ENCODE measurements at places on chromosomes 1 and 21.
A peak's percentile ranks its signal among the peaks of the same experiment; 100 is the strongest.

GRCh38 chr1:225651376-225651871, 1.5 kb downstream of the ENAH start:
- DNase-seq: no peak

- peak; percentile 67 for DNase-seq
Observed at GRCh38 chr1:229227298-229227919, 43.5 kb upstream of the RAB4A start.

DNA sequence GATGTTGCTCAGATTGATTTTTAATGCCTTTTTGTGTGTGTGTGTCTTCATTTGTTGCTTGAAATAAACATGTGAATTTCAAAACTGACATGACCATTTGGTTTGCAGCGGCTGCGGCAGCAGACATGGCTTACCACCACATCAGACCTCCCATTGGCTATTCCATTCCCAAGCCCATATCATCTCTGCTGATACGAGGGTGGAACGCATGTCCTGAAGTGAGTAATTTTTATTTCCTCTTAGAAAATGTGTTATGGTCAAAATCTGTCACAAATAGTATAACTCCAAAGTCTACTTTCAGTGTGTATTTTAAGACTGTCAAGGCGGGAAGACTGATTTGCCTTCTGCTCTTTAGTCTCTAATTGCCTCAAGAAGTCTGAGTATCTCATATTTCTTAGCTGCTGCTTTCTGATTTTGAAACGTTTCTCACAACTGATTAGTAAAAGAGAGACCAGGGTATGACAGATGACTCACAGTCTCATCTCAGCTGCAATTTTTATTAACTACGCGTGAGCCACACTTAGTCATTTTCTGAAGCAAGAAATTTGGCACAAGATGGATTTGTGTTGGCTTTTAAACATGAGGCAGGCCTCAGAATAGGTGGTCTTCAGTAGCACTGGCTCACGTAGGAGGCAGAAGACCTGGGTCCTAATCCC, 49.0 kb downstream of the LRRC53 start:
- DNase-seq: no peak

- no peak for DNase-seq
Observed at GRCh38 chr1:110548381-110548780, 29.4 kb upstream of the KCNA10 start.

DNA sequence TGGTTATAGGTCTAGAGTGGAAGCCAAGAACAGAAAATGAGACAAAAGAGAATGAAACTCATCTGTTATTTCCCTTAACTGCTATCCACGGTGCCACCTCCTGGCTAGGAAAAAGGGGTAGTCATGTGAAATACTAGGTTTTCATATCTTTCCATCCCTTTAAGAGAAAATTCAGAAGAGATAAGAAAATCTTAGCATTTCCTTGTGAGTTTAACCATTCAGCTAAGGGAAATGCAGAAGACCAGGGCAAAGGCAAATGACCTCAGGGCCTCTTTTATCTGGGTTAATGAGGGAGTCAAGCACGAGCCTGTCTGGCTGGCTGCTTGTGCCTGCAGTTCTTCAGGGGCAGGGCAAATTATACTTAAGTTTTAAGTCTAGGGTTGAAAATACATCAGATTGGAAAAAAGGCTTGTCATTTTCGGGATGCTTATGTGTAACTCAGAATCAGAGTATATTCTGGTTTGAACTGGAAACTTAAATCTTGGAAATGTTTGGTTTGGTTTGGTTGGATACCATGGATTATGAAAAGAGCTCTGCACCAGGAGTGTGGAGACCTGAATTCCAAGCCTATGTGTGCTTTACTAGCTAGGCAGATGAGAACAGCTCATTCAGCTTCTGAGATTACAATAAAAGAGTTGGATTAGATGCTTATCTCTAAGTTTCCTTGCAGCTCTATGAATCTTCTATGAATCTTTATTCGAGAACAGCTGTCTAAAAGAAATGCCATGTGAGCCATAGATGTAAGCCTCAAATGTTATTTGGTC, 19.9 kb downstream of the NIBAN1 start:
- DNase-seq: no peak

GRCh38 chr1:71618191-71618590, 537.4 kb upstream of the ZRANB2 start:
- no peak for DNase-seq

- no peak for DNase-seq
Observed at GRCh38 chr1:46717654-46718053, 1.3 kb downstream of the EFCAB14 start.

DNA sequence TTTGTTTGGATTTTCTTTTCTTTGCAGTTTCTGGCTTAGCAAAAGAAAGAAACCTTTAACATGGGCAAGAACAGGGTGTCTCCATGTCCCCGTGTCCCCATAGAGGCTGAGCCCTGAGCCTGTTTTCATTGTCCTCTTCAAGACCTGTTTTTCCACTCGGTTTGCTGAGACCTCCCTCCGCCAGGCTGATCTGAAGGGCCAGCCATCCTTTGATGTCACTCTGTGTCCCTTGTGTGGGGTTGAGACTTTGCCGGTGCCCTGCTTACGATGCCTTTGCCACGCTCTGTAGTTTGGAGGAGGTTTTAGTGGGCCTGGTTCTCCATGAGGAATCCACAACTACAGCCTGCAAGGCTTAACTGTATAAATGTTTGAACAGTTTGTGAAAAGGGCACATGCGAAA, 23.8 kb downstream of the IFNGR2 start:
- no peak for DNase-seq

DNA sequence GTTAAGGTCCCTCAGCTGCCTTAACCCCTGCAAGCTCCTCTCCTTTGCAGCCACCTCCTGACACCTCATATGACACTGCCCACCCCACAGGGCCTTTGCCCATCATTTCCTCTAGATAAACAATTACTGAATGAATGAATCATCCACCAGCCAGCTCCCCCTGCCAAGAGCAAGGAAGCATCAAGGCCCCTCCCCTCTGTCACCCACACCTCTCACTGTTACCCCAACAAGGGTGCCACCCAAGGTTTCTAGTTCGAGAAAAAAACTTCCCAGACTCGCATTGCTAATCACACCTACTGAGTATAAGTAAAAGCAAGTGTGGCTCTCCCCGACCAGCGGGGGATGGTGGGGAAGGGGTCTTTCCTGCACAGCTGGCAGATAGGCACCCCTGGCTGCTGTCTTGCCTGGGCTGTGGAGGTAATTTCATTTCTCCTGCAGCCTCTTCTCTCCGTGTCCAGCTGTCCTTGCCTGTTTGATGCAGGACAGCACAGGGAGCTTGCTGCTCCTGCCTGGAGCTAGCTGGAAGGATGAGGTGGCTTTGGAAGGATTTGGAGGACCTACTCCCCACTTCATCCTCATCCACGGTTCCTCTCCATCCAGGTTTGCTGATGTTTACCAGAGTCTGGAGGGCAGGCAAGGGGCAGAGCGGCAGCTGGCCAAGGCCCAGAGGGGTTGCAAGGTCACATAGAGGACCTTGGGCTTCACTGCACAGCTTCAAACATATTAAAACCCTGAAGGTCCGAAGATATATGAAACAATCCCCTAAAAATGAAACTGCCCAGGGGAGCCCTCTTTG, 33.1 kb upstream of the LBR start:
- no peak for DNase-seq

DNA sequence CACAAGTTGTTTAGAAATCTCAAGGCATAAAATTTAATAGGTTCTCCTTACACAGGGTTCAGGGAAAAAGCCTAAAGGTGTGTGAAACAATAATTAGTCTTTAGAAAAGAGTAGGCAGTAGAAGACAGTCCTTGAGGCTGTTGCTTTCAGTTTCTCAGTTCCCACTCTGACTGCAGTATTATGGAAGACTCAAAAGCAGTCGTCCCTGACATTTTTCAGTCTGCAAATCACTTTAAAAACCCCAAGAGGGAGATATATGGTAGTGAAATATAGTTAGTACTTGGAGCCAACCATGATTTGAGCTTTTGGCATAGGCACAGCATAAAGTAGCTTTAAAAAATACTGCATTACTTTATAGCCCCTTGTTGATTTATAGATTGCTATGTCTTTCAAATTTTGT, 299.7 kb downstream of the OLFM3 start:
- no peak for DNase-seq
